ENCODE measurements at places on chromosomes 7 and 10.

DNA sequence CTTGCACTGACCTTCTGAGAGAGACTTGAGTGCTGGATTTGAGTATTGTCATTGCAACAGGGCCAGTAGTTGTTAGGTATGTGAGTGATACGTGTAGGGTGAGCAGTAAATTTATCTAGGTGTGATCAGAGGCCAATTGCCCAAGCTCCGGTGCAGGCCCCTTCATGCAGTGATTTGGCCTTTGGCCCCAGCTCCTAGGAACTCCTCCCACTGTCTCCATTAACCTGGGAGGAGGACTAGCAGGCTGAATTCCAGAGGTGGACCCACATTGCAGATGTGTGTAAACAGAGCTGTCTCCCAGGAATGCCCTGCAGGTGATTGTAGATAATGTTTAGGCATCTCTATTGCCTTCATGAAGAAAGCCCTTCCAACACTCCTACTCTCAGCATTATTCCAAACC, 19.5 kb downstream of the TCF7L2 start:
- DNase-seq, result no peak

GRCh38 chr10:123377883-123378282, 223.7 kb downstream of the BUB3 start:
- no peak for DNase-seq

DNA sequence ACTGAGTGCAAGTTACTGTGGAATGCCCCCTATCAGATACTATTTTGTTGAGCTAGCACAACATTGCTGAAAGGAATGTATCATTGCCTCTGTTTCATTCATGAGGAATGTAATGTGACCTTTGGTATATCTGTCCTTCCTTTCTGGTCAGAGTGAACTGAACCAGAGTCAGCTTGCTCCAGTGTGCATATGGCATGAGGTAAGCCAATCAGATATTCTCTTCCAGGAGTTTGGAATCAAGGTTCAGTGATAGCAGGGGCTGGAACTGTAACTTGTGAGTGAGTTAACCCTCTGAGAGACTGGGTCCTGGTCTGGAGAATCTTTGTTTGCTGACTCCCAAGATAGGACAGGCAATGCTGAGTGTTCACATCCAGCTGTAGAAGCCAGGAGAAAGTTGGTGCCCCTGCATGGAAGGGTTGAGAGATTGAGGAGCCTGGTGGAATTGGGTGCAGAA, 45.3 kb upstream of the OSBPL3 start:
- DNase-seq, result no peak

- no peak for DNase-seq
Observed at GRCh38 chr10:93680412-93681047, 21.9 kb downstream of the FRA10AC1 start.

DNA sequence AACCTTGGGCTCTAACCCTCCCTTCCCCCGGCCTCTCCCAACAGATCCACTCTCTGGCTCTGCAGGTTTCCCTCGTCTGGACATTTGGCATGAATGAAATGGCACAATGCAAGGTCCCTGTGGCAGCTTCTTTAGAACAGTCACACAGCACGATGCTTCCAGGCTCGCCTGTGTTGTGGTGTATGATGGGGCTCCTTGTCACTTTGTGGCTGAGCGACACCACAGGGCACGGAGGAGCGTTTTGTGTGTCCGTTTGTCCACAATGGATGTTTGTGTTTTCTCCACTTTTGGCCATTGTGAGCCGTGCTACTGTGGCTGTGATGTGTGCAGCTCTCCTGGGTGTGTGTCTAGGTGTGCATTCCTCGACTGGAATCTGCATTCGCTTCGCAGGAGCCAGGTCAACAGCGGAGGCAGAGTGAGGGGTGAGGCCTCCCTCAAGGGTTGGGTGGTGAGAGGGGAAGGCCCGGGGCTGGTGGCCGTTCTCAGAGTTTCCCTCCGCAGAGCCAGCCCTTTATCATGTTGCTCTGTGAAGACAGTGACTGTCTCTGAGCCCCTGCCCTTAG, 22.3 kb upstream of the SHH start:
- DNase-seq, result no peak

GRCh38 chr10:66931340-66931948, 5.6 kb downstream of the LRRTM3 start:
- DNase-seq, result no peak

DNA sequence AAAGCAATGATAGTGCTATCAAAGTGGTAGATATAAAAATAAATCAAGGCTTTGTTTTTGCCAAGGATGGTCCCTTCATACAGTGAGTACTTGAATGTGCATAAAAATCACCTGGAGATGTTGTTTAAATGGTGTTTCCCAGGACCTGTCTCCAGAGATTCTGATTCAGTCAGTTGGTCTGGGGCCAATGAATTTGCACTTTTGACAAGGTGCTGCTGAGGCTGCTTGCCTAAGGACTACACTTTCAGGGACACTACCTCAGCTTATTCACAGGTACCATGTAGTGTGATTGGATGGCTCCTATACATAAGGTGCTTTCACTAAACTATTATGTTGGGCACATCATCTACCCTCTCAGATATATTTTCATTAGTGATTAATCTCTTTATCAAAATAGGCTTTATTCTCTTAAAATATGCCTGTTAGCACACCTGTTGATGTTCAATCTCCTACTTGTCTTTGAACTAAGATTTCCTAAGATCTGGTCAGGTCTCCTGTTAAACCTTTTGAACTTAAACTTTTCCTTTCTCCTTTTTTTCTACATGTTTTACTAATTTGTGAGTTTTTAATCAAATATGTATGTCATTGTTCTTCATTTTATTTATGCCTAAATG, 24.3 kb downstream of the CAPZA2 start:
- DNase-seq, result no peak

GRCh38 chr10:59709395-59710125, at the start of gene SLC16A9:
TSS of gene SLC16A9 (minus strand) at chr10:59709850. CDS start at chr10:59684291, 25,559 bp downstream.
- DNase-seq, result no peak

DNA sequence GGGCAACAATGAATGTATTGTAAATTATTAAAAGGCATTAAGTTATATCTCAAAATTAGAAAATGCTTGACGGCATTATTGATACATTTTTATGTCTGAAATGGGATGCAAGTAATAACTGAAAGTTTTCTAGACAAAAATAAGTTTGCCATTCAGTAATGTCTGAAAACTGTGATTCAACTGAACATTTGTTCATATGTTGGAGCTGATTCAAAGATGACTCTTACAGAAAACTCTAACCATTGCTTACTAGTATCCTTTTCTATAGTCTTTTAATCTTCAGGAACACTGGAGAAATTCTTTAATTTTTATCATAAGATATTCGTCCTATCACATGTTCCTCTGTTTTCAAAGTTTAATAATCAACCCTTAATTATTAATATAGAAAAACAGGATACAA, 71.1 kb upstream of the TFEC start:
- DNase-seq, result no peak

Measured in SIG-M5 (cell line).